Suppressor macrophage treated with lipopolysaccharide for 4 hours (primary cell): ENCODE measurements at places on chromosomes 4 and X.

DNA sequence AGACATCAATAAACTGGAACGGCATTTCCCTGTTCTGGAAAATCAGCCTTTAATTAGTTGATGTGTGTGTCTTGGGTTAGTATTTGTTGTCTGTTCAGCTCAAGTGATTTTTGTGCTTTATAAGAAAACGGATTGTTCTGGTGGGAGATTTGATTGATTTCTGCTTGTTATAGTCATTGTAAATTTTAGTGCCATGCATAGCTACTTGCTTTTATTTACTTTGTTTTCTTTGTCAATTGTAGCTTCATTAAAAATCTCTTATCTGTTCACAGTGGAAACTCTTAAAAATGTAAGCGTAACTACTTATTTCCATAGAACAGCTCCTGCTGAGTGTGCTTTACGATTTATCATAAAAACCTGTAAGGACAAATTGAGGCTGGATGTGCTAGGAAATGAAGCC, 253.2 kb downstream of the TENM3 start:
- no peak for DNase-seq

- no peak for DNase-seq
These were observed 505.8 kb downstream of the KLHL13 start for GRCh38 chrX:117610806-117611205.

GRCh38 chrX:18701621-18702361, 5.7 kb upstream of the PPEF1 start:
- DNase-seq: no peak

- peak; percentile 36 for DNase-seq
These were observed 38.2 kb downstream of the HPGDS start for GRCh38 chr4:94304365-94304971.

DNA sequence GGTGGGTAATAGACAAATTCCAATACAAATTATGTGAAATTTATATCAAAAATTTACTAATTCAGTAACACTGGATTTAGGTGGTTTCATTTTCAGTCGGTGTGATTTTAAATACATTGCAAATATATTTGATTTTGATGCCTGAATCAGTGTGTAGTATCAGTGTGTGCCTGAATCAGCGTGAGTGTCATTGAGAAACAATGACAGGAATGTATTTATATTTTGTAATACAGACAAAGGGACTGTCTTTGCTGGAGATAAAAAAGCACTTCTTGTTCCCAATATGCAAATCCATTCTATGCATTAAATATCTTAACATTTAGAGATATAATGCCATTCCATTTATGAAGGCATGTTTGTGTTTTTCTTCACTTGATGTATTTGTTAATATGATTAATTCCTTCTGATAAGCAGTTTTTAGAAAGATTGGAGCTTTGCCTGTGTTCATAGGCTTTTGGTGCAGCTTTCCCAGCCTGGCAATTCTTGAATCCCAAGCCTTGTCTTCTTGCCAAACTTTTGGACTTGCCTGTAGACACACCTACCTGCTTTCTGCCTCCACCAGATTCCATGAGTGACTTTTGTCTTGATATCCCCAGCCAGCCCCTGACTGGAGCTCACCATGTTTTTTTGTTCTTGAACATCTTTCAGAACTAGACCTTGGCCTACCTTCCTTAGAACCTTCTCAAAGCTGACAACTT, 243.8 kb downstream of the ADGRL3 start:
- DNase-seq: no peak

DNA sequence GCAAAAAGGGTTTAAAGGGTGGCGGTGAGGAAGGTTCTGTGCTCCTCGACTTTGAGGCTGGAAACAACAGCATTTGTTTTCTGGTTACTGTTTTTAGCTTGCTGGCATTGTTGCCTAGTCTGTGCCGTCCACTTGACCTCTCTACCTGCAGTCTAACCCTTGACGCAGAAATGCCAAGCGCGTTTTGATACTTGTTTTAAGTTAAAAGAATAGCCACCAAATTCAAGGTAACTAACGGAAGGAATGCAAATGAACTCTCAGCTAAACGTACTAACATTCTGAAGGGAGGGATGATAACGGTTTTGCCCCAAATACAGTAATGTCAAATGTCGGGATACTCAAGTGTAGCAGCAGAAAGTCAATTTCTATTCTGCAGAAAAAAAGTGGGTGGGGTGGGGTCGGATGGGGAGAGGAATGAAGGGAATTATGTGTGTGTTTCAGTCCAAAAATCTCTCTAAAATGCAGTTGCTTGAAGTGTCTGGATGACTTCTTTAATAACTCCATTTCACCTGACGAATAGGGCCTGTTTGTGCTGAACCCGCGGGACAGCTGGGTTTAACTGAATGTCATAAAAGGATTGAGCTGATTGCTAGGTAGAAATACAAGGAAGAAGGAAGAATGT, 3.4 kb upstream of the NKX6-1 start:
- DNase-seq: no peak

DNA sequence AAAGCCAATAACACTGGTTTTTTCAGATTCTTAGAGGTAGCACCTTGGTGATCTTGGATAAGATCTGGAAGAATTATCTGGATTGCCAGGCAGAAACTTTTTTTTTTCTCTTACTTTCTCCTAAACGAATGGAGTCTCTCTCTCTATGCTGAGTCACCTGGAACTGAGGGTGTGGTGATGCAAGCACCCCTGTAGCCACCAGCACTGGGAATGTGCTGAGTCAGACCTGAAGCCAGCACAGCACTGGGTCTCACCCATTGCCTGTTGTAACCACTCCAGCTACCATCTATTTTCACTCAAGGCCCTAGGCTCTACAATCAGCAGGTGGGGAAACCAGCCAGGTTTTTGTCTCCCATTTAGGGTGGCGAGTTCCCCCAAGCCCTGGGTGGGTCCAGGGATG, 923.8 kb downstream of the RAPGEF2 start:
- no peak for DNase-seq

- DNase-seq: no peak
These were observed 116.1 kb downstream of the GASK1B start for GRCh38 chr4:158056689-158057245.

GRCh38 chrX:8873102-8873501, 71.9 kb upstream of the FAM9A start:
- DNase-seq: no peak

- no peak for DNase-seq
These were observed 78.4 kb downstream of the STARD8 start for GRCh38 chrX:68725756-68726365.

GRCh38 chrX:56733459-56734046, 4.5 kb downstream of the NBDY start:
- DNase-seq: peak; percentile 64

- DNase-seq: no peak
These were observed 121.1 kb upstream of the FAM9C start for GRCh38 chrX:13165266-13166189.

GRCh38 chr4:78949735-78950134, 10.5 kb upstream of the PAQR3 start:
- no peak for DNase-seq

DNA sequence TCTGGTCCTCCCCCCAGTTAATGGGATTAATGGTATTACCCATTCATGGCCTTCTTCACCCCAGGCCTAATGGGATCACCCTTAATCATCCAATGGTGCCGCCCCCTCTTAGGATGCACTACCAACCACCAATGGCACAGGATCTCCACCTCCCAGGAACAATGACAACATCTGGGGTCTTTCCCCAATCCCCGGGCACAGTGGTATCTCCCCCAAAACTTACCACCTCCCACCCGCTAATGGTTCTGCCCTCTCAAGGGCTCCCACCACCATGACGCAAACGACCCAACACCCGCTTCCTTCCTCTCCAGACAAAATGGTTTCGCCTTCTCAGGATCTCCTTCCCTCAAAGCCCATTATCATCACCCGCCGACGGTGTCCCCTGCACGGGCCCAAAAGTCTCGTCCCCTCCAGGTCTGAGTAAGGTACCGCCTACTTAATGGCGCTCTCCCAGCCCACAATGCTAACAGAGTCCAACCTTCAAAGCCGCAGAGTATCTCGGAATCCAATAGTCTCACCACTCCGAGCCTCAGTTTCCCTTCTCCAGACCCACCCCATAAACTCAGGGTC, 458 bp downstream of the GRIPAP1 start:
- DNase-seq: peak; percentile 77

GRCh38 chrX:72120837-72121236, 10.9 kb downstream of the RTL5 start:
- DNase-seq: no peak

DNA sequence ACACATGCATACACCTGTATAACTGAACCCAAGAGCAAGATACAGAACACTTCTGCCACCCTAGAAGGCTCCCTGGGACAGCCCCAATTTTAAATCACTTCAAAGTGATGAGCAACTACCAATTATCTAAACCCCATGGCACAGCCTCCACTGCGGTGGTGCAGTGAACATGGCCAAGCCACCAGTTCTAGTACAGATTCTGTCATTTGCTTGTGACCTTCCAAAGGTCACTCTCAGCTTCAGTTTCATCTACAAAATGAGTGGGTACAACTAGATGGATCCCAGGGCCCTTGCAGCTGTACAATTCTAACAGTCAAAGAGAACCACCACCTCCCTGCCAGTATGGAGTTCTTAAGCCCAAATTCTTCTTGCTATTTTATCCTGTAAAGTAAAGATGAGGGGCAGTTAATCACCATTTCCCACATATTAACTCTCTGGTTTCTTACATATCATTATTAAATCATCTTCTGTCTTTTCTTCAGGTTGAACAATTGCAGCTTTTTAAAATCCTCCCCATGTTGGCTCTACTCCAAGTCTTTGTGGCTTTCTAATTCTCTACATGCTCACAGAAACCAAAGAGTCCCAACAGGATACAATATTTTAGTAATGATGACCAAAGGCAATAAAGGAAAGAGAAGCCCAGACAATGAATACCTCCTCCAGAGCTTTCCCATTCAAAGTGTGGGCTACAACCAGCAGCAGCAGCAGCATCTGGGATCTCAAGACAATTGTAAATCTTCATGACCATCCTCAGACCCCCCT, 39.0 kb upstream of the GPM6B start:
- DNase-seq: peak; percentile 1

- no peak for DNase-seq
These were observed 12.2 kb upstream of the DUSP9 start for GRCh38 chrX:153634832-153635231.

DNA sequence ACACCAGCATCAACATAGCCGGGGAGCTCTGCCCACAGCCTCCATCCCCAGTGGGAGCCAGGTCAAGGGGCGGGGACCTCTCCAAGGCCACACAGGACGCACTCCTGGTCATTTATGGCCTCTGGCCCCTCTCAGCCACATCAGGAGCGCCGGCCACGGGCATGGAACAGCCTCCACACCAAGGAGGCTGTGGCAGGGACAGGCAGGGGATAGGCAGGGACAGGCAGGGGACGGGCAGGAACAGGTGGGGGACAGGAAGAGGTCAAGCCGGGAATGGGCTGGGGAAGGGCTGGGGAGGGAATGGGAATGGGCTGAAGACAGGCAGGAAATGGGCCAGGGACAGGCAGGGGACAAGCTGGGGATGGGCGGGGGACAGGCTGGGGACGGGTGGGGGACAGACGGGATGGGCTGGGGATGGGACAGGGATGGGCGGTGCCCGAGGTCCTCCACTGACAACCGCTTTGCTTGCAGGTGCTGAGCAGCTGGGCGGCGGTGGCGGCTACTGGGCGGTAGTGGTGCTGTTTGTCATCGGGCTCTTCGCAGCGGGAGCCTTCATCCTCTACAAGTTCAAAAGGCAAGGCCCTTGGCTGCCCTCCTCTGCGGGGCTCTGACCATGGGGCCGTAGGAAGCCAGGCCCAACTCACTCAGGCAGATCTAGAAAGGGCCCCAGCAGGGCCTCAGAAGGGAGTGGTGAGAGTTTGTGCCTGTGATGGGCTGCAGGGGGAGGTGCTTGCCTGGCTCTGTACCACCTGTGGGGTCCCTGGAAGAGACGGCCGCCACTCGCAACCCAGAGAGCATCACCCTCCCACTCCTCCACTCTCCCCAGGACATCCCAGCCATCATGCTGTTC, 205.6 kb downstream of the AFAP1 start:
- no peak for DNase-seq

DNA sequence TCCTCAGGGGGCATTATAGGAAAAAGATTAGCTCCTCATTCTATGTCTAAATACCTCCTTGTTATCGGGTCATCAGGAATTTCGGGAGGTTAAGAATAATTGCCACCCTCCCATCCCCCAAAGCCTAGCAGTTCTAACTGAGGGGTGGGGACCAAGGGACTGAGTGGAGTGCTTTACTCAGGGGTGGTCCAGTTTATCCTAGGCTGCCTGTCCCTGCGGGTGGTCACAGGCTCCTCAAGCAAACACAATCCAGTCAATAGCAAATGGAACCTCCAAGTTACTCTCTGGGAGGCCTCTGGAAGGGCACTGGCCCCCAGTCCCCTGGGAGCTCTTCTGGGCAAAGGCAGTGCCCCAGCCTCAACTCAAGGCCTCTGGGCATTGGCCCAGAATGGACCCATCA, 6.7 kb downstream of the ELF4 start:
- no peak for DNase-seq

GRCh38 chrX:101191217-101191750, 28.3 kb upstream of the DRP2 start:
- DNase-seq: no peak

- no peak for DNase-seq
These were observed 257.7 kb upstream of the SPOCK3 start for GRCh38 chr4:167492007-167492406.

- DNase-seq: peak; percentile 72
These were observed 206.3 kb downstream of the SLC7A11 start for GRCh38 chr4:138035781-138036258.
